ENCODE measurements at places on chromosomes 1 and 21.

- DNase-seq: no peak
These were observed 7.3 kb downstream of the IGSF21 start for GRCh38 chr1:18114726-18115410.

DNA sequence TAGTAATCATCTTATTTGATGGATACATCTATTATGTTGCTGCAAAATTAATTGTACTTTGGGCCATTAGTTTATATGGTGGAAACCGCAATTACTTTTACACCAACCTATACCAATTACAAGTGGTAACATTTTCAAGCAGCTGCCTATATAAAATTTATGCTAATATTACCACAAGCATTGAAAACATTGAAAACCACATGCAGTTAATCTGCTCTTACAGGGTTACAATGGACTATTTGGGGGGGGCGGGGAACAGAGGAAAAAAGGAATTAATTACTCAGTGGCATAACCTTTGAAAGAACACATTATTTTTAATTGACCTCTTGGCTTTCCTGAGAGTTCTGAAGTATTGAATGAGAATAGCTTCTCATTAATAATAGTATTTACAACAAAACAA is 1793.2 kb downstream of the NCAM2 start:
- no peak for DNase-seq

- DNase-seq: no peak
These were observed 308.8 kb downstream of the AJAP1 start for GRCh38 chr1:4963251-4963650.

GRCh38 chr1:159699653-159700052 is 14.7 kb downstream of the CRP start:
- DNase-seq: no peak

GRCh38 chr1:183027791-183028190 is 4.6 kb downstream of the LAMC1 start:
- no peak for DNase-seq

DNA sequence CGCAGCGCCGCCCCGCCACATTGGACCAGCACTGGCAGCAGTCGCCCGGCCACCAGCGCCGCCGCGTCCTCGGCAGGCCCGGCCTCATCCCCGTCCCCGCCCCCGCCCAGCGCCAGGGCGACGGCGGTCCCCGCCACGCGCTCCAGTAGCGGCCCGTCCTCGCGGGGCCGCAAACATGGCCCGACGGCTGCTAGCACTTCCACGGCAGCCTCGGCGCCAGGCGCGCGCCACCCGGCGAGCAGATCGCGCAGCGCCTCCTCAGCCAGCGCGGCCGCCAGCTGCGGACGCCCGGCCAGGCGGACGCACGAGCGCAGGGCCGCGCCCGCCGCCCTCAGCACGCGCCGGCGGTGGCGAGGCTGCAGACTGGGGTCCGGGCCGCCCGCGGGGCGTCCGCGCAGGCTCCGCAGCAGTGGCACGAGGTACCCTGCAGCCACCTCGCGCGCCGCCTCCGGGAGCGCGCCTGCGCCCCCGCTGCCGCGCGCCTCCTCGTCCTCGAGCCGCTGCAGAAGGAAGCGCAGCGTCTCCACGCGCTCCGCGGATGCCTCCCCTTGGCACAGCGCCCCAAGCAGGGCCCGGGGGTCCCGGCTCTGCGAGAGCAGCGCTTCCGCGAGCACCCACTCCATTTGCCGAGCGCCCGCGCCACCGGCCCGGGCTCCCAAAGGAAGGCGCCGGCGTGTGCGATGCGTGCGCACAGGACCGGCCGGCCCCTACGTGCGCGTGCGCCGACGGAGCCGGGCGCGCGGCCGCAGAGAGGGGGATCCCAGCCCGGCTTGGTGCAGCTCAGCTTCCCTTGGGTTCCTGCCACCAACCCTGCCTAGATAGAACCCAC is at the start of gene TARBP1:
TSS of gene TARBP1 (minus strand) at position 699 of the 829 bp plus-strand sequence. CDS start at position 623, 76 bp downstream.
- DNase-seq: peak; percentile 82

DNA sequence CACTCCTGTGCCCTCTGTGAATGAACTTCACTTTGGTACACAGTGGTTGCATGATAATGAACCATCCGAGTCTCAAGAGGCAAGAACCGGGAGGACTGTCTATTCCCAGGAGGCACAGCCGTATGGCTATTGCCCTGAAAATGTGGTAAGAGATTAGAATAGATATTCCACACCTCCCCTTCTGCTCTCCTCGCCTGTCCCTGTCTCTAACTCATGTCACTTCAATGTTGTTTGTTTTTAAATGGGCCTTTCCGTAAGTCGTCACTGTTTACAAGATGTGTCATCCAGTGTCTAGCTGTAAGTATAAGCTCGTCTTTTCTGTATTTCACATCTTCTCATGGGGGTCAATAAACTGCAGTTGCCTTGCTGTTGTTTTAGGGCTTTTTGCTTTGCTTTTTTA is 122.2 kb downstream of the PATJ start:
- DNase-seq: no peak

GRCh38 chr1:8142955-8143629 is 117.0 kb upstream of the ERRFI1 start:
- DNase-seq: no peak

DNA sequence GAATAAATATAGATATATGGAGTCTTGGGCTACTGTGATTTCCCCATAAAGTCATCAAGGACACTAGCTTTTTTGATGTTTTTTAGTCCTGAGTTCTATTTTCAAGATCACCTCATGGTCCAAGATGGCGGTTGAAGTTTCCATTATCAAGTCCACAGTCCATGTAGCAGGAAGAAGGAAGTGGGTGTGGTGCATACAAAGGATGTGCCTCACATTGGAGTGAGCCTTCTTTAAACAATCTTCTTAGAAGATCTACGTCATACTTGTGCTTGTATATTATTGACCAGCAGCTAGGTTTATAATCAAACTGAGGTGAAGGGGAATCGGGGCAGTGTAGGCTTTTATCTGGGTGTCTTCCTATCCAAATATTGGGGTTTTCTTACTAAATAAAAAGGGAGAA is 93.4 kb downstream of the FGGY start:
- DNase-seq: no peak
